ENCODE measurements at places on chromosomes 2 and 18.

- DNase-seq = no peak
Measured at GRCh38 chr2:31980674-31981356, 30.0 kb downstream of the MEMO1 start.

DNA sequence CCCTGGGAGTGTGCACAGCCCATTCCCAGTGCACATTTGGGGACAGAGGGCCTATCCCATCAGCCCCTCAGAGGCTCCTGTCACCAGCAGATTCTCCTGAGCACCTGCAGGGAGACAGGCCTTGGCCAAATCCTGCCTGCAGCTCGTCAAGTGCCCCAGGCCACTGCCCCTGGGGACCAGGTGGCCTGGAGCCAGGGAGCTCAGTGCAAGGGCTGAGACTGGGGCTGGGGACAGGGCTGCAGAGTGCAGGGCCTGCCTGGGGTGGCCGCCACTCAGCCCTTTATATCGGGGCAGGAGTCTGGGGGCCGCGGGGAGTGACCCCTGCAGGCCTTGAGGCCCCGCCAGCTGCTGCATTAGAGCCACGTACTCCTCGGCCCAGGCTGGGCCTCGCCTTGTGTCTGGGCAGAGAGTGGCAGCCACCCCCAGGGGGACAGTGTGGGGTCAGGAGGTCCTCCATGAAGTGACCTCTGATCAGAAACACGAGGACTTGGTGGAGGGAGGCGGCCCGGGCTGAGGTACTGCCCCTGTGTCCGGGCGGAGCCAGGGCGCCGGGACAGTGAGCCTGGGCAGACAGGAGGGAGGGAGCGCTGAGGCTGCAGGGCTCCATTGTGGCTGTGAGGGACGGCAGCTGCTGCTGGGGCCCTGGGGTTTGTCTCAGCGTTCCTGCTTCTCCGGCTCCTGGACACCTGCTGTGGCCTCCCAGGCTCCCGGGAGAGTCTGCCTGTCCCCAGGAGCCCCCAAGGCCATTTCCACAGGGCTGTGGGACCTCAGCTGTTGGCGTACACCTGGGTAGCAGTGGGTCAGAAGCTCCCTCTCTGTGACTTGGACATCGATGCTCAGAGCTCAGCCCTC is 24.2 kb downstream of the GPC1 start:
- DNase-seq = no peak

DNA sequence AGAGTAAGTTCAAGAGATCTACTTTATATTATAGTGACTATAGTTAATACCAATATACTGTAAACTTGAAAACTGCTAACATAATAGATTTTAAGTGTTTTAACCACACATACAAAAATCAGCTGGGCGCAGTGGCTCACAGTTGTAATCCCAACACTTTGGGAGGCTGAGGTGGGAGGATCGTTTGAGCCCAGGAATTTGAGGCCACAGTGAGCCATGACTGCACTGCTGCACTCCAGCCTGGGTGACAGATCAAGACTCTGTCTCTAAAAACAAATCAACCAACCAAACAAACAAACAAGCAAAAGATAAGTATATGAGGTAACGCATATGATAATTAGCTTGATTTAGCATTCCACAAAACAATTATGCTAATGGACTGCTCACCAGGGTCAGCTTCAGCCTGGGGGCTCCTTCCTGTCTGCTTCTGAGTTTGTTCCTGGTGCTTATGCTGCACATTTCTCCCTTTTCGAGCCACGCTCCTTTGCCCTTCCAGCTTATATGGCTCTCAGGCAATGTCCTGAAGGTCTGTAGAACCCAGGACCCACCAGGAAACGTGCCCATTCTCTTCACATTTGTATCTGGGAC is 357.6 kb downstream of the EN1 start:
- DNase-seq = no peak

- no peak for DNase-seq
Measured at GRCh38 chr18:63895190-63895589, 7.7 kb downstream of the SERPINB2 start.

DNA sequence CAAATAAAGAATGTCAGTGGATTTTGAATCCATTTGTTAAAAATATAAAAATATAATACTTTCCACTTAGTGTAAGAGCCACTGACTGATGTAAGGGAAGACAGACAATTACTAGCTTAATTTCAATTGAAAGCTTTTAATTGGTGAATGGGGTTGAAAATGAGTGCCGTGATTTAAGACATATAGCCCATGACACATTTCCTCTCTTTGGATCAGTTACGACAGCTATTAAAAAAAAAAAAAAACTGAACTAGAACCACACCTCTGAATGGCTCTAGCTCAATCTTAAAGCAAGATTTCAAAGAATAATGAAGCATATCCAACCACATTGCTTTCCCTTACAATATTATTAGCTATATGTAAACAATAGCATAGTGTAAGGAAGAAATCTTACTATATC is 44.0 kb downstream of the CIB4 start:
- no peak for DNase-seq

DNA sequence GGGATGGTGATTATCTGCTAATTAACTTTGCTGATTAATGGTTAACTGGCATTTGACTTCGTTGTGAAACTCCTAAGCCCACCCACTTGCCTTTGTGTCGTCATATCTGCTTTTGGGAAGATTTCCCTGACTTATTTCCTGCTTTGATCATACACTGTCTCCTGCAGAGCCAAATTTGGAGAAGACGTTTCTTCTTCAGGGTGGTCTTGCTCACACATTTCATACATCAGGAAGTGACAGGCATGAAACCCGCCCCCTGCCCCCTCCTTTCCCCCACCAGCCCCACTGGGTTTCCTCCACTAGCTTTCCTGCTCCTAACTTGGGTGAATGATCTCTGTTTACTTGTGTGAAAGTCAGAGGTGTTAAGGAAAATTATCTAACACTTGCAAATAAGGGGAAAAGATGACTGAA is 300.1 kb downstream of the TSN start:
- DNase-seq = no peak

DNA sequence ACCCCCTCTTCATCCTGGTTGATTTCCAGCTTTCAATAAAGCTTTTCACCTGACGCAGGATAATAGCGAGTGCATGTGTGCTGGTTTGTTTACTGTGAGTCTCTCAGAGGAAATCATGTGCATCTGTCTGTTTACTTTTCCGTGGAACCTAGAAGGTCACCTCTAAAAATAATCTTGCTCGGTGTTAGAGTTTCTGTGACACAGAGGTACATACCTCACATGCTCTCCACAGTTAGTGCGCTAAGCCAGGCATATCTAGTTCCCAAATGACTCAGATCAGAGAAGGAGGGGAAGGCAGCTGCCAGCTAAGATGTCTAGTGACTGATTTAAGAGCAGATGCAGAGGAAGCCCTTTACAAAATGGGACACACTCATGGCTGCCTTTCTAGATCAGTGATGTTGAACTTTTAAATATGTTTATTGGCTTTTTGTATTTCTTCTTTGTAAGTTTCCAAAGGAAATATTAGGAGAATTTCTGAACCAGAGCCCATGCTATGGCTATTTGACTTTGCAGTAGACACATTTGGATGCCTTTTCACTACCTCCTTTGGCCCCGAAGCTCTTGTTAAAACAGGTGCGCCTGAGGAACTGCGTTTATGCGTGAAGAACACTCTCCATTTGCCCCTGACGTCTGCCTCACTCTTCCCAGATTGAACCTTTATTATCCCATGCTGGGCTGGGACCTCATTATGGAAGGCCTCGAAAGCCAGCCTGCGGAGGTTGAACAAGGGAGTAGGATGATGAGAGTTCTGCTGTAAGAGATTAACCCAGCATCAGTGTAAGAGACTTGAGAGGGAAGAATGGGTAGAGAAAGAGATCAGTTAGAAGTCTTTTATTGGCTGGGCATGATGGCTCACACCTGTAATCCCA is 145.6 kb downstream of the FAM161A start:
- no peak for DNase-seq

- DNase-seq = no peak
Measured at GRCh38 chr2:207110310-207110709, 55.4 kb downstream of the KLF7 start.

GRCh38 chr2:163670929-163671328 is 64.9 kb downstream of the FIGN start:
- no peak for DNase-seq

GRCh38 chr2:1033069-1033468 is 82.4 kb downstream of the SNTG2 start:
- DNase-seq = no peak

GRCh38 chr18:58307441-58307840 is 263.4 kb downstream of the NEDD4L start:
- no peak for DNase-seq

GRCh38 chr2:127706215-127706990 is 5.1 kb downstream of the SFT2D3 start:
- no peak for DNase-seq

- DNase-seq = no peak
Measured at GRCh38 chr2:235413064-235413463, 80.8 kb upstream of the AGAP1 start.

GRCh38 chr2:168348076-168348475 is 100.7 kb upstream of the STK39 start:
- DNase-seq = no peak

GRCh38 chr2:127197475-127198385 is 22.4 kb downstream of the CYP27C1 start:
- DNase-seq = no peak

DNA sequence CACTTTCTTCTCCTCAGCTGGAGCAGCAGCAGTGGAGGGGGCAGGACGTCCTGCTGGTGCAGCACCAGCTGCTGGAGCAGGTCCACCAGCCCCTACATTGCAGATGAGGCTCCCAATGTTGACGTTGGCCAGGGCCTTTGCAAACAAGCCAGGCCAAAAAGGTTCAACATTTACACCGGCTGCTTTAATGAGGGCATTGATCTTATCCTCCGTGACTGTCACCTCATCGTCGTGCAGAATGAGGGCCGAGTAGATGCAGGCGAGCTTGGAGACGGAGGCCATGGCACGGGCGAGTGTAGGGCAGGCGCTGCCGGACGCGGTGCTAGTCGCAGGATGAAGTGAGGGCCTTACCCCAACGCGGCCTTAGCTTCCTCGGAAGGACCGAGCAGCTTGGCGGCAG is 12.5 kb downstream of the HOXD1 start:
- no peak for DNase-seq

GRCh38 chr2:10228611-10229365 is 73.9 kb upstream of the HPCAL1 start:
- no peak for DNase-seq

GRCh38 chr18:65279668-65280305 is 471.0 kb upstream of the CDH7 start:
- DNase-seq = no peak

DNA sequence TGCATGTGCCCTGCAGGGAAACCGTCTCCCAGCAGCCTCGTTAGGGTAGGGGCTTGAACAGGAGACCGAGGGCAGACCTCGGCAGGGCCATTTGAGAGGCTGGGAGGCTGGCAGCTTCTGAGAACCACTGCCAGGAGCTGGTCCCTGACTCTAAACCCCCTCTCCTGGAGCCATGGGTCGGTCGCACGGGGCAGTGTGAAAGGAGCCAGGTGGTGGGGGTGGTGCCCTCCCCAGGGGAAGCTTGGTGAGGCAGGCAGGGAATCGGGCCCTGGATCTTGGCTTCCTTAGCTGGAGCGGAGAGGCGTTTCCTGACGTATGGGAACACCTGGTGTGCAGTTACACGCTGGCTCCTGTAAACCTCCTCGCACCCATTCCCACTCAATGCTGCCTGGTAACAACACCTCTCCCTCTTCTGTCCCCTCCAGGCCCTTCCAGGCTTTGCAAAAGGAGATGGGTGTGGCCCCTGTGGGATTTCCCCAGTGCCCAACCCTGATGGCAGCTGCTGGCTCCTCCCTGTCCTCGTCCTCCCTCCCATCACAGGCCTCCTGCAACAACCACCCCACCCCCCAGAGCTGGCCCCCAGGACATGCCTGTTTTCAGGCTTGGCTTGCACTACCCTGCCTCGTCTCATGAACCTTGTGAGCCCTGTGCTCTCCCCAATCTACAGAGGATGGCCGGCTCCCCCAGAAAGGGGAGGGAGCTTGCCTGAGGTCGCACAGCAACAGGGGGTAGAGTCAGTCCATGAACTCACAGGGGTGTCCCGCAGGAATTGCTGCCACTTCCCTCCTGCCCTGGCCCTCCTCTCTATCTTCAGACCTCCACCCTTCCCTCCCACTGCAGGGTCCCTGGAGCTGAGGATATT is 24.4 kb downstream of the ADRA2B start:
- DNase-seq = no peak

DNA sequence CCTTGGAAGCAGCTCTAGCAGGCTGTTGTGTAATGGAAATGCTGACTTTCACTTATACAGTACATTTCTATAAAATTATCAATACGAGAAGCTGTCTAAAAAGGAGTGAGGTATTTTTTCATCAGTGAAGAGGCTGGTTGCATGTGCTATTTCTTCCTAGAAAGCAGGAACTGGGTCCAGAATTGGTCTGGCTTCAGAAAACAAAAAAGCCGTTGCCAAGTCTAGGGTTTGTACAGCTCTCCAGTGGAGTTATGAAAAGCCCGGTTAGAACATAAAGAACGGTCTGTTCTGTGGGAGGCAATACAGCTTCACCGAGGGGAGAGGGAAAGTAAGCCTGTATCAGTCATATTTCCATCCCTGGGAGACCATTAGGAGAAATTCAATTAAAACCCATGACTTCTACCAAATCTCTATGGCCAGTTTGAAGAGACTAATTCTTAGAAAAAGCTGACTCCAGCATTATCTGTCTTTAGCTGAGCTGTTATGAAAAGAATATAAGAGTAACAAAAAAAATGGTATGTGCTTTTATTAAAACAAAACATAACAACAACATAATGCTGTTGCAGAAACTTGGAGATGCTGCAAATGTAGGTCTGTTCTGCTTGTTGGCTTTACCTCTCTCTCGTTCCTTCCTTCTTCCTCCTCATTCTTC is 217.0 kb downstream of the CMPK2 start:
- DNase-seq = no peak

GRCh38 chr2:46748735-46749531 is 166.7 kb downstream of the MCFD2 start:
- no peak for DNase-seq

GRCh38 chr18:38475686-38476085 is 910.1 kb upstream of the CELF4 start:
- no peak for DNase-seq

- DNase-seq = no peak
Measured at GRCh38 chr18:10843565-10843964, 305.8 kb downstream of the PIEZO2 start.

GRCh38 chr2:122007577-122007976 is 252.1 kb downstream of the TSN start:
- no peak for DNase-seq

- DNase-seq = no peak
Measured at GRCh38 chr2:98823196-98824170, 92.6 kb upstream of the MGAT4A start.

GRCh38 chr2:85165088-85165690 is 32.0 kb downstream of the TCF7L1 start:
- no peak for DNase-seq

- DNase-seq = no peak
Measured at GRCh38 chr2:241843321-241844065, 15.2 kb downstream of the PDCD1 start.

GRCh38 chr18:45841765-45842442 is 16.4 kb downstream of the SIGLEC15 start:
- no peak for DNase-seq

- DNase-seq = no peak
Measured at GRCh38 chr18:59783138-59783537, 85.9 kb upstream of the CCBE1 start.

Data from esophagus squamous epithelium (tissue), 5 donors.